ENCODE measurements at places on chromosomes 5 and 9.

GRCh38 chr5:143871672-143872071 lies 59.7 kb downstream of the HMHB1 start:
- no peak for DNase-seq

GRCh38 chr9:80789831-80790230 lies 899.5 kb downstream of the TLE1 start:
- DNase-seq: no peak

- DNase-seq: no peak
These were observed 190.5 kb upstream of the OR13F1 start for GRCh38 chr9:104313396-104314110.

DNA sequence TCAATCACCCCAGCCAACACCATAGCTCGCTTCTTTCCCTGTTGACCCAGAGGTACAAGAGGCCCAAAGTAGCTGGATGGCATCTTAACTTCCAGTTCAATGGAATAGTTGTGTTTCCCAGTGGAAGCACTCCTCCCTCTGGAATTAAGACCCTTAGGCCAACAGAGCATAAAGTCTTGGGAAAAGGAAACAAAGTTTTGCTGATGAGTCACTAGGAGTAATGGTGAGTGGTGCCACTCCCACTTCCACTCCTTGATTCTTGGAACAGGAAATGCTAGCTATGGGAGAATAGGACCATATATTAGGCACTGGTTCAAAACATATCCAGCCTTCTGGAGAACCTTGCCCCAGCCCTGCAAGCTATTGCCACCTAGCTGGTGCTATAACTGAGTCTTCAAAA lies 44.7 kb upstream of the LMX1B start:
- no peak for DNase-seq

- DNase-seq: no peak
These were observed 1.6 kb downstream of the ELL2 start for GRCh38 chr5:95959888-95960666.

GRCh38 chr9:27771803-27772545 lies 198.7 kb upstream of the C9orf72 start:
- DNase-seq: no peak

- DNase-seq: no peak
These were observed 24.1 kb downstream of the DDX31 start for GRCh38 chr9:132645711-132646110.

GRCh38 chr5:97171703-97172102 lies 11.3 kb downstream of the RIOK2 start:
- DNase-seq: no peak

- no peak for DNase-seq
These were observed 17.0 kb downstream of the PLPP1 start for GRCh38 chr5:55517804-55518203.

DNA sequence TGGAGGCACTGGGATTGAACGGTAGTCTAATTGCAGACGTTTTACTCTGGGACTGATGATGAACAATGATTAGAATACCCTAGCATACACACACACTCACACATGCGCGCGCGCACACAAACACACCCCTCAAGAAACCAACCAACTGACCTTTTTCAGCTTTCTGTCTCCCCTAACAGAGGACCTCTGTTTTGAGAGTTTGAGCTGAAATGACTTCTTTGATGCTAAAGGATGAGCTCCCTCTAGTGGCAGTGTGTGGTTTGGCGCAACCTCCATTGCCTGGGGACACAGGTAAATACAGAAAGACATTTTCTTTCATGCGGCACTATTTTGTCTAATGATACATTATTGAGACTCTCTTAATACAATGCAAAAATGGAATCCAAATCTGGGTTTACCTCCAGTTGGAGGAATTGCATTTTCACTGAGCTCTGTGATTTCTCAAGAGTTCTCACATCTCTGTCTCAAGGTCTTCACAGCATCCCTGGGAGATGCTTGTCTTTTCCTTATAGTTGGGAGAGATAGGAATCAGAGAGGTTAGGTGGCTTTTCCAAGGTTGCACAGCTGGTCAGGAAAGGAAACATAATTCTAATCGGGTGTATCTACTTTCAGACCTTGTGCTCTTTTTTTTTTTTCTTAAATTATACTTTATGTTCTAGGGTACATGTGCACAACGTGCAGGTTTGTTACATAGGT lies 187.5 kb downstream of the TMEM38B start:
- peak; percentile 10 for DNase-seq

DNA sequence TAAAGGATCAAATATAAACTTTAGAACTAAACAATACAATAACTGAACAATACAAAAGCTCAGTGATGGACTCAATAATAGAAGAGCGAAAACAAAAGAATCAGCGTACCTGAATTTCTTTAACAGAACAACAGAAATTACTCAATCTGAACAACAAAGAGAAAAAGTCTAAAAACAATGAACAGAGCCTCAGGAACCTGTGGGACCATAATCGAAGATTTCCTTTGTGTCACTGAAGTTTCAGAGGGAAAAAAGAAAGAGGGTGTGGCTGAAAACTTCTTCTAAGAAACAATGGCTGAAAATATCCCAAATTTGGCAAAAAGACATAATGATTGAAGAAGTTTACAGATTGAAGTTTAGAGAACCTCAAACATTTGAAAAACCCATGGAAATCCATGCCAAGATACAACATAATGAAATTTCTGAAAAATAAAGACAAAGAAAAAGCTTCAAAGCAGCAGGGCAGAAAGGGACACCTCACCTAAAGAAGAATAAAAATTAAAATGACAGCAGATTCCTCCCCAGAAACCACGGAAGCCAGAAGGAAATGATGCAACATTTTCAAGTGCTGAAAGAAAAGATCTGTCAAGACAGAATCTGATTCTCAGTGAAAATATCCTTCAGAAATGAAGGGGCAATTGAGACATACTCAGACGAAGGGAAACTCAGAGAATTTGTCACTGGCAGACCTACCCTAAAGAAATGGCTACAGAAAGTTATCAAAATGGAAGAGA lies 288.8 kb downstream of the ARL15 start:
- no peak for DNase-seq

DNA sequence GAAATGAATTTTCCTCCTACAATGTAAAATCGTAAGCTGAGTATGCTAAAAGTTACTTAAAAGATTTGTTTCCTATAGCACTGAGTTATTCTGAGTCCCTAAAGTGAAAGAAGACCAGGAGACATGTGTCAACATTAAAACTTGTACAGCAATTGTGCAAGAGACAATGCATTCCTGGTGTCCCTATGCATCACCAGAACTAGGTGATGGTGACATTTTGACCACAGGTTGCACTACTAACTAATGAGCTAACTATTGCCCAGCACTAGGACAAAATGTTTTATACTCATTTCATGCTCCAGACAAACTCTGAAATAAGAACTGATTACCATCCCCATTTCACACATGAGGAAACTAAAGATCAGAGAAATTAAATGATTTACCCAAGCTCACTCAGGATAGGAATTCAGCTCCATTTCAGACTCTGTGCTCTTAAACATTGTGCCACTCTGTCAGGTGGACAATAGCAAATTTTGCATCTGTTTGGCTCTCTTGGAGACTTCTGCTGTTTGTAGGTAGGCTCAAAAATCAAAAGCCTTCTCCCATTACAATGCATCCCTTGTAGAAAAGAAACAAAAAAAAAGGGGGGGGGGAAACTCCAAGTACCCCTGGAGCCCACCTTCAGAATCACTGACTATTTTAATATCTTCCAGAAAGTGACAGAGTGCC lies 269.2 kb downstream of the ACTL7B start:
- no peak for DNase-seq

- DNase-seq: no peak
These were observed 85.8 kb downstream of the SEC61B start for GRCh38 chr9:99307851-99308250.

- DNase-seq: no peak
These were observed 1.2 kb downstream of the ABCA2 start for GRCh38 chr9:137026828-137027227.

GRCh38 chr9:65437724-65438123 lies 152.7 kb upstream of the FOXD4L5 start:
- DNase-seq: no peak

- DNase-seq: no peak
These were observed 9.3 kb downstream of the SLC28A3 start for GRCh38 chr9:84331119-84331809.

DNA sequence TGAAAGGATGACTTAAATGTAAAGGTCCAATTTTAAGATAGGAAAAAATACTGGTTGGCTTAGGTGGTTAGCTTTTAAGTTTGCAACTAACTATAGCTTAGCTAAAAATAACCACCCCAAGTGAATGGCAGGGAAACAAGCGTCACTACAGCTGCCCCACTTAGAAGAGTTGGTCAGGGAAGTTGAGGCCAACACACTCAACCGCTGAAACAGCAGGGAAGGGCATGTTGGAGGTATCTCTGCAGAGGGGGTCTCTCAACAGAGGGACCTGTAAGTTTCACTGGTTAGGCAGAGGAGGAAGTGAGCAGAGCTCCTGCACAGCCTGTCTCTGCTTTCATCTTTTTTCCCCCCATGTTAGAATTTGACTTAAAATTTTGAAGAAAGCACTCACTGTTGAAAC lies 75.3 kb downstream of the LHFPL2 start:
- no peak for DNase-seq

- DNase-seq: no peak
These were observed 119.8 kb upstream of the EGFLAM start for GRCh38 chr5:38138574-38138973.

DNA sequence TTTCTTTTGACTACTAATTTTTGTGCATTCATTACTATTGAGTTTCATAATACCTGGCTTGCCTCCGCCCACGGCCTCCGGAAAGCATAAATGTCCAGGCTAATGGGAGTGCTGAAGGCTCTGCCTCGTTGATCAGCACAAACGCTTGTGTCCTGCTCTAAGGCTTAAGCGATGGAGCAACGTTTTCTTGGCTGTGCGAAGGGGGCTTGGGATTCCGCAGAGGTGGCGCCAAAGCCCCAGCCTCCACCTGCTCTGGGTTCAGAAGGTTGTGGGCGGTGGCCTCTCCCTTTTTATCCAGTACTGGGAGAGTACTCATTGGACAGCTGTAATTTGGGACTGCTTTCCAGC lies 19.7 kb downstream of the ANXA2R start:
- no peak for DNase-seq

- DNase-seq: no peak
These were observed 40.8 kb upstream of the GLRX start for GRCh38 chr5:95863383-95863757.

DNA sequence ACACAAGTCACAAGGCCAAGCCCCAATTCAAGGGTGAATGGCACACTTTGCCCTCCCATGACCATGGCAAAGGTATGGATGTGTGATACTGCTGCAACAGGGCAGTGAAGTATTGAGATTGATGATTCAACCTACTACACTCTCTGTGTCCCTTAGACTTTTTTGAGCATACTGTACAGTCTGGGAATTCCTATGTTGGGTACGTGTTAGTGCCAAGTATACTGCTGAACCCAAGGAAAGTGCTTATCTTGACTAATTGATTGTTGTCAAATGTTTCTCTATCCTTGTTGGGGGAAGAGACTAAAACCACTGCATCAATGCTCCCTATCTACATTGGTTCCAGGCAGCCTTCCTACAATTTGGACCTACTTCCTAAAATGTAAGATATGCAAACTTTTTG lies 93.7 kb downstream of the NDFIP1 start:
- DNase-seq: no peak

- no peak for DNase-seq
These were observed 8.9 kb upstream of the NKD2 start for GRCh38 chr5:999724-1000123.

DNA sequence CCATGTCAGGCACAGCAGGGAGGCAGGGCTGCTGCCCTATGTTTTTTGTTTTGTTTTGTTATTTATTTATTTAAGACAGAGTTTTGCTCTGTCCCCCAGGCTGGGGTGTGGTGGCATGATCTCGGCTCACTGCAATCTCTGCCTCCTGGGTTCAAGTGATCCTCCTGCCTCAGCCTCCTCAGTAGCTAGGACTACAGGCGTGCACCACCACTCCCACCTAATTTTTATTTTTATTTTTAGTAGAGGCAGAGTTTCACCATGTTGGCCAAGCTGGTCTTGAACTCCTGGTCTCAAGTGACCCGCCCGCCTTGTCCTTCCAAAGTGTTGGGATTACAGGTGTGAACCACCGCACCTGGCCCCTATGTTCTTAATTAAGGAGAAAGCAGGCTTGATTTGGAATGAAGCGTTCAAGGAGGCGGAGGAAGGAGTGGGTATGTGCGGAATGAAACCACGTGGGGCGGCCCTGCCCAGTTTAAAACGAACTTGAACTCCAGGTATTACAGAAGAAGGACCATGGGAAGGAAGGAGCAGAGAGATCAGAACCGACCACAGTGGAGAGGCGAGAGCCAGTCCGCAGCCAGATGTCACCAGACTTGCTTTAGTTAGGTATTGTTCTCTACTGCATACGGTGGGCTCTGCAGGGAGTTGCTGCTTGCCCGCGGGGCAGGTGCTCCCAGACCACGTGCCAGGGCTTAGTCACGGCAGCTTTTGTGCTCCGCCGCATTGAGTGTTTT lies 34.9 kb upstream of the EPB41L4B start:
- DNase-seq: no peak

GRCh38 chr5:30195036-30195435 lies 998.5 kb upstream of the CDH6 start:
- DNase-seq: no peak

DNA sequence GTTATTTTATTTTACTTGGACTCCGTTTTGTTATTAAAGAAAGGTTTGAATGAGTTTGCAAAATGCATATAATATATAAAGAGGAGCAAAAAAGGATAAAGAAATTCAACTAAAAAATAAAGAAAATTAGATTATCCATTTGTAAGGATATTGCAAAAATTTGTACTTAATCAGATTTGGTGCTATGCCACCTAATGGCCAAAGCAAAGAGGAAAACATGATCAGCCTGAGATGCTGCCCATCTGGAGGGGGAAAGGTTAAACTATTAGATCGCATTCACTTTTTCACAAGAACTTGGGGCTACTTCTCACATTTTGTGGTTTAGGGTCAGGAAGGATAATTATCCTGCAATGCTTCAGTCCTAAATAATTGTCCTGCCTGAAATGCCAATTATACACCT lies 350.6 kb downstream of the MLLT3 start:
- no peak for DNase-seq

- no peak for DNase-seq
These were observed 13.0 kb upstream of the SMIM32 start for GRCh38 chr5:136205941-136206340.

DNA sequence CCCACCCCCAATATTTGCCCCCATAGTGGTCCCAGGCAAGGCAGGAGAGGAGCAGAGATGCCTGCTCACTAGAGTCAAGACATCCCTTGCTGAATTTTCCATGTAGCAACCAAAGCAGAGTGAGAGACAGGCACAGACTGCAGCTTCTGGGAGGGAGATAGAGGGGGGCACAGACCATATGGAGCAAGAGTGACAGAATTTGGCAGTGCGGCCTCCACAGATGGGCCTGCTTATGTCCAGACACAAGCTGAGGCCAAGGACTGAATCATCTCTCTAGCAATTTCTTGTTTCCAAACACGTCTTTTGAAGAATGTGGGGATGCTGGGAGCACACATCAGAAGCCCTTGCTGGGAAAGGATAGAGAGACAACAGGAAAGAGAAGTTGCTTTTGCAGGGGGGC lies 53.0 kb upstream of the ALDH1B1 start:
- DNase-seq: peak; percentile 41

GRCh38 chr9:94996641-94997040 lies 270.1 kb downstream of the AOPEP start:
- no peak for DNase-seq

GRCh38 chr5:95730730-95731570 lies at the start of gene RHOBTB3:
TSS of gene RHOBTB3 (plus strand) at chr5:95731336. CDS start at chr5:95731683, 347 bp downstream.
- peak; percentile 80 for DNase-seq
